ENCODE measurements at places on chromosomes 13 and 19.

DNA sequence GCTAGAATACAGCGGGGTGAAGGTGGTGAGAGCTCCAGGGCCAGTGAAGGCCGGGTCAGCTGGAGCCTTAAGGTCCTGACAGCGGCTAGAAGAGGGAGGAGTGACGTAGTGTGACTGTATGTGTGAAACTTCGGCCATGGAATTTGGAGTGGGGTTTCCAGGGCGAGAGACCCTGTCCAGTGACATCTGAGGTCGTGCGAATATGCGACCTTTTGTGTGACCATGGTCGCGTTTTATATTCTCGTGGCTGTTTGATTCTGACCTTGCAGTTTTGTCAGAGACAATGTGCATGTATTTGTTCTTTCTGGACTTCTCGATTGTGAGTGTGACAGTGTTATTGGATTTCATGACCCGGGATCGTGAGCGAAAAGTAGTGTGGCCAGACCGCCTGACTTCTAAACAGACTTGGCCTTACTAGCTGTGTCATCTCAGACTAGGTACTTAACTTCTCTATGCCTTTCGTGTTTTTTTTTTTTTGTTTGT lies 405 bp upstream of the ZNF569 start:
- no peak for DNase-seq

GRCh38 chr13:29436721-29437280 lies 158.7 kb downstream of the SLC7A1 start:
- DNase-seq = no peak

DNA sequence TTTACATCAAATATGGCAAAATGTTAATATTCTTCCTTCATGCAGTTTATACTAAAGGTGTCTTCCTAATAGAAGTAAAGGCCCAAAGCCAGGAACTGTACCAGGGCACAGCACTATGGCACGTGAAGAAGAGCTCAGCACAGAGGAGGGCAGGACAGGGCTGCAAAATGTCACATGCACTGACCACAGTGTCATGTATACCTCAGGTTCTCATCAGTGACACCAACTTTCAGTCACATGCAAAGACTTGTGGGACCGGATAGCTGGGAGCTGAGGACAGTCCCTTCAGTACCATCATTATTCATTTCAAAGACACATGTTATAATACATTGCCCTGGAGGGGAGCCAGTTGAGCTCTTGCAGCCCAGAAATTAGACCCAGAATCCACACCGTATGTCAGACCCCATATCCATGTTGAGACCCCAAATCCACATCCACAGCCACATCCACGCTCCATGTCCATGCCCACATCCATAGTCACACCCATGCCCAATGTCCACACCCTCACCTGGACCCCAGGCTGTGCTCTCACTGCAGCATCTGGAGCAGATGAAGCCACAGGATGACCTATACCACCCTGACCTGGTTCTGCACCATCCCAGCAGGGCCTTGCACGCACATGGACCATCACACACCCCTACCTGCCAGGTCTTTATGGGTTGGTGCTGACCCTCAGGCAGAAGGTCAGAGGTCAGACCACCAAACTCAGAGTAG lies 111.8 kb downstream of the TUBA3C start:
- DNase-seq = no peak

DNA sequence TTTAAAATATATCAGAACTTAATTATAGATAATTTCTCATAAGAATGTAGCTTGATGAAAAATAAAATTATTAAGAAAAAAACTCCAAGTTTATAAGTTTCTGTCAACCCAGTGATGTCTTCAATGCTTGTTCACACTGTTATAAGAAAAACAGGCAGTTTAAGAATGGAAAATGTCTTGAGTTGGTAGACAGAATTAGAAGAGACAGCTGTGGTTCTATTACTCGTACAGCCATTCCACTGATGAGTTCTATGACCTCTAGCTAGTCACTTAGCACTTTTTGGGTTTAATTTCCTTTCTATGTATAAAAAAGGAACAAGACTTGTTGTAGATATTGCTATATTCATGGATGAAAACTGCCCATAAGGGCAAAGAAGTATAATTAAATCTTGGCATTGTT lies 1013.1 kb upstream of the ATXN8OS start:
- no peak for DNase-seq

DNA sequence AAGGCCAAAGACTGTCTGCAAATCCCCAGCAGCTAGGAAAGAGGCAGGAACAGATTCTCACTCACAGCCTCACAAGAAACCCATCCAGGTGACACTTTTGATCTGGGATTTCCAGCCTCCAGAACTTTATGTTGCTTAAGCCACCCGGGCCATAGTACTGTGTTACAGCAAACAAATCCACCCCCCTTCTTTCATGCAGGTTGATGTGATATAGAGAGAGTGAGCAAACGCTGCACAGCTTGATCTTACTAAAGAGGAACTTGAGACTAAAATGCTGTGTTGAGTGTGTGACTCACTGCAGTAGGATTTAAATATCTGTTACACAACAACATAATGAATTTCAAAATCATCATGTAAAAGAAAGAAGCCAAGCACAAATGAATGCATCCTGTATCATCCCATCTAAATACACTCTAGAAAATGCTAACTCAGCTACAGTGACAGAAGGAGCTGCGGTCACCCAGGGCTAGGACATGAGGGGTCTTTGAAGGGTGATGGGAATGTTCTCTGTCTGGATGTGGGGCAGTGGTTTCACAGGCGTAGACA lies 32.2 kb downstream of the RCBTB2 start:
- no peak for DNase-seq

GRCh38 chr19:9881720-9882119 lies 46.6 kb downstream of the PIN1 start:
- DNase-seq = no peak

- DNase-seq = no peak
Measured at GRCh38 chr13:25771641-25772478, 280.0 kb downstream of the SHISA2 start.

- no peak for DNase-seq
Measured at GRCh38 chr19:50896591-50897190, 14.5 kb downstream of the KLK4 start.
